T-helper 1 cell (primary cell): ENCODE measurements at places on chromosomes 7 and 10.

- DNase-seq, result no peak
Measured at GRCh38 chr10:110617425-110618229, 26.5 kb upstream of the RBM20 start.

GRCh38 chr7:94421681-94422080, 27.0 kb downstream of the COL1A2 start:
- no peak for DNase-seq

DNA sequence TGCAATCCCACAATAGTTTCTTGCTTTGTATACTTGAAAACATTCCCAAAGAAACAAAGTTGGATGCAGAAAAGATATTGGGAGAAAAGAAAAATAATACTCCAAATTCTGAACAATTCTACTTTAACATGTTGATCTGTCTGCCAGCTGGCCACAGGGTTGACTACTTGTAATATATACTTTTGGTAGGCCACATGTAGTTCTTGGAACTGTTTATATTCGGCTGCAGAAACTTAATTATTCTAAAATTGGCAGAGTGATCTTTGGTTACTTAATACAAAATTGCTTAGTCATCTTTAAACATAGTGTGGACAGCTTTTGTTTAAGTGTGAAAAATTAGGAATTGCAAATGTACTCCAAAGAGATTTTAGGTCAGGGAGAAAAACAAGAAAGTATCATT, 76.0 kb downstream of the CALD1 start:
- DNase-seq, result no peak

GRCh38 chr10:13827076-13827797, 240.5 kb downstream of the PRPF18 start:
- no peak for DNase-seq

GRCh38 chr7:77858278-77858677, 59.7 kb downstream of the PHTF2 start:
- no peak for DNase-seq

- DNase-seq, result no peak
Measured at GRCh38 chr7:137096607-137097006, 228.2 kb downstream of the CHRM2 start.

- no peak for DNase-seq
Measured at GRCh38 chr10:113169853-113170460, 219.9 kb downstream of the TCF7L2 start.

- no peak for DNase-seq
Measured at GRCh38 chr10:58608351-58608750, 95.7 kb downstream of the BICC1 start.

- no peak for DNase-seq
Measured at GRCh38 chr7:16463949-16464715, 1.4 kb downstream of the SOSTDC1 start.

DNA sequence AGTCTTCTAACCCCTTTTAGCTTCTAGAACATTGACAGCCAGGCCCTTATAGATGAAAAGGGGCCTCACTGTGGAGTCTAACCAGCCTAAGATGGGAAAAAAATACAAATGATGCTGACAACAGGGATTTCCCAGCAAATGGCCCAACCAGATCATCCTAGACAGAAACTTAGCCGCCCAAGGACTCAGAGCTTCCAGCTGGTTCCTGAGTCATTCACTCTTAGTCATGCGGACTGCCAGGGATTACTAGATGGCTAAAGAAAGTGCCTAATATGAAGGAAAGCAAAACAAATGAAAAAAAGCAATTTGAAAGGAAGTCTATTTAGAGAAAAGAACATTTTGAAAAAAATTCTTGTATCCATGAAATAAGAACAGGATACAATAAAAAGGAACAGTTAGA, 23.7 kb downstream of the TSPAN14 start:
- no peak for DNase-seq

GRCh38 chr10:92074126-92074887, 150.7 kb downstream of the BTAF1 start:
- no peak for DNase-seq

GRCh38 chr10:58795560-58795959, 282.9 kb downstream of the BICC1 start:
- no peak for DNase-seq

DNA sequence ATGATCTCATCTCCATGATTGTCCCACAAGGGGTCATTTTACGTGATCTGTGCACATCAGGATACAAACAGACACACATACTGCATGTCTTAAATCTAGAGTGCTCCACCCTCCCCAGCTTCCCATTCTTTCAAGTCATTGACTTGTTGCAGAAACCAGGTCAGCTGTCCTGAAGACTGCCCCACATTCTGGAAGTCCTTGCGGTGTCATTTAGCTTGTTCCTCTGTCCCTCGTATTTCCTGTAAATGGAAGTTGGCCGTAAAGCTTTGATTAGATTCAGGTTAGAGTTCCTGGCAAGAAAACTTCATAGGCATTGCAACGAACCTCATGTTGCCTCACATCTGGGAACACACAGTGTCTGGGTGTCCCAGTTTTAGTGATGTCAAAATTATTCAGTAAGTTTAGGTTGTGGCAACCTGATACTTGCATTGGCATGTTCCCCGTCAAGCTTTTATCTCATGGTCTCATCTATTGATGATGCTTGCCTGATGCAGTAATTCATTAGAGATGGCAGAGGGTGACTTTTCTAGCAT, 417.4 kb upstream of the GALNT17 start:
- DNase-seq, result no peak

DNA sequence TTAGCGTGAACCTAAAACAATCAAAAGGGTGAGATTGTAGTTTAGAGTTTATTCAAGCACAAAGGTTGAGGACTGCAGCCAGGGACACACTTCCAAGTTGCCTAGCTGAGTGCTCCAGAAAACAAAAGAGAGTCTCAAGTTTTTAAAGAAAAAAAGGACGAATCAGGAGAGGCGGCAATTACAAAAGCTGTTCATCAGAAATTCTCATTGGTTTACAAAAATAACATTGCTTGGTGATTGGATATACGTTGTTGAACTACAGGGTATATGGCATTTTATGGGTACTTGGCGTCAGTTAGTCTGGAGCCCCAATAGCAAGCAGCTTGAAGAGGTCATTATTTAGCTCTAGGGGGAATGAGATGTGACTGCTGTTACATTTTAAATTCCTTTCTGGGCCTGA, 11.5 kb downstream of the ZNF438 start:
- no peak for DNase-seq

DNA sequence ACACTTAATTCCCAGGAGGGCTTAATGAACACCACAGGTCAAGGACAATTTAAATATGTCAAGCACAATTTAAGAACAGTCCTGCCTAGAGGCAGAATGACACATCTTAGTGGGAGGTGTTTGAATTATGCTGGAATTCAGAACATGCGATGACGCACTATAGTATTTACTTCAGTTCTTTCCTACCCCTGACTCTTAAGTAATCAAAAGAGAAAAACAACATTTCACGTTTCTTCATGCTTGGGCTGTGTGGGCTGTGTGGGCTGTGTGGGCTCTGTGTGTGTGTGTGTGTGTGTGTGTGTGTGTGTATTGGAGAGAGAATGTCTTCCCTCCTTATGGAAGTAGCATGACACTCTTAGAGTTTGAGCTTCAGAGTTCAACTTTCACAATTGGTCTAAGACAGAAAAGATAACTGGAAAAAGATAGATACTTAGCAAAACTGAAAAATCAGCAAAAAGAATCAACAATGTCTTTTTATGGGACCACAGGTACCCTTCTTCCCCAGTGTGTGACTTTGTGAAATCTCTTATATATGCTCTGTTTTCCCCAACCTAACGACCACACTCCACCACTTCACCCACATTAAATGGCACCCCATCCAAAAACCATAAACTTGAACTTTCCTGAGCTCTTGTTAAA, 33.7 kb upstream of the CABCOCO1 start:
- DNase-seq, result no peak

DNA sequence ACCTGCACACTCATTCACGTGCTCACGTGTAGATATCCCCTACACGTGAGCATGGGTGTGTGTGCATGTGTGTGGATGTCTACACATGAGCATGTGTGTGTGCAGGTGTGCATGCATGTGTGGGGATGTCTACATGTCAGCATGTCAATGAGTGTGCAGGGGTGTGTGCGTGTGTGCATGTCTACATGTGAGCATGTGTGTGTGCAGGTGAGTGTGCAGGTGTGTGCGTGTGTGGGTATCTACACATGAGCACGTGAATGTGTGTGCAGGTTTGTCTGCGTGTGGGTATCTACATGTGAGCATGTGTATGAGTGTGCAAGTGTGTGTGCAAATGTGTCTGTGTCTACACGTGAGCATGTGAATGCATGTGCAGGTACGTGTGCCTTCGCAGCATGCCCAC, 274.8 kb downstream of the PTPRN2 start:
- no peak for DNase-seq

- DNase-seq, result no peak
Measured at GRCh38 chr10:128081720-128082119, 44.5 kb downstream of the MKI67 start.

DNA sequence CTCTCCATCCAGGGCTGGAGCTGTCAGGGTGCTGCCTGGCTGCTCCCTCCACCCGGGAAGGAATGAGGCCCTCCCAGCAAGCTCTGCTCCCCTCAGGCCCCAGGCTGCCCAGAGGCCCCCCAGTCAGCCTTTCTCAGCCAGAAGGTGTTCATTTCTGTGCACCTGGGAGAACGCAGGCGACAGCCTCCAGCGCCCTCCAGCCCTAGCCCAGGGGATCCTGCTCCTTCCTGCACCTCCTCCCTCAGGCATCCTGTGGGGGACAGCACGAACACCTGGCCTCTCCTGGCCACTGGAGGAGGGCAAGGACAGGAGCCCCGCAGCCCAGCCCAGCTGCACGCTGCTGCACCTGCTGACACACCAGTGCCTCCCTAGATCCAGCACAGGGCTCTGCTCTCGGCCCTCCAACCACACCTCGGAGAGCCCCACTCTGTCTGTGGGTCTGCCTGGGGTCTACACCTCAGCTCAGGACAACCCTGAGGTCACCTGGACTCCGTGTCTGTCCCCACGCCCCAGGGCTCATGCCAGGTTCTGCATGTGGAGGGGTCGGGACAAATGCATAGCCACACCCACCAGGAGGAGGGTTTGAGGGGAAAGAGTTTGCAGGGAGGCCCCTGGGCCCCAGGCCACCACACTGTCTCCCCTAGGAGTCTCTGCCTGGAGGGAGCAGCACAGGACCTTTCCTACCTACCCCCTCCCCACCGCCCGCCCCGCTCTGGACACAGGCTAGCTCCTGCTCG, 7.4 kb upstream of the PWWP2B start:
- no peak for DNase-seq

DNA sequence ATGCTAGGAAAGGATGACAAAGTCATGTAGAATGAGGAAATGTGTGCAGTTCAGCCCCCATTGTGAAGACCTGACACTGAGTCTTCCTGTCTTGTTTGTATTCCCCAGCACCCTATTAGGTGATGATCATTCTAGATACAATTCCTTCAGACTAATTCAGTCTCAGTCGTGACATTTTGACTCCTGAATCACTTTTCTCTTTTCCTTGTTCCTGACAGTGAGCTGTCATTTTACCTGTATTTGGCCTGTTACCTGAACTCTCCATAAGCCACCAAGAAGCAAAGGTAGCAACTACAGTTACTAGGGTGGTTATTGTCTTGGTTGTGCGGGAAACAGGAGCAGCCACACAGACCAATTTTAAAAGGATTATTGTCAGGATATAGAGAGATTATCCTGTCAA, 111.4 kb upstream of the TAC1 start:
- DNase-seq, result no peak

DNA sequence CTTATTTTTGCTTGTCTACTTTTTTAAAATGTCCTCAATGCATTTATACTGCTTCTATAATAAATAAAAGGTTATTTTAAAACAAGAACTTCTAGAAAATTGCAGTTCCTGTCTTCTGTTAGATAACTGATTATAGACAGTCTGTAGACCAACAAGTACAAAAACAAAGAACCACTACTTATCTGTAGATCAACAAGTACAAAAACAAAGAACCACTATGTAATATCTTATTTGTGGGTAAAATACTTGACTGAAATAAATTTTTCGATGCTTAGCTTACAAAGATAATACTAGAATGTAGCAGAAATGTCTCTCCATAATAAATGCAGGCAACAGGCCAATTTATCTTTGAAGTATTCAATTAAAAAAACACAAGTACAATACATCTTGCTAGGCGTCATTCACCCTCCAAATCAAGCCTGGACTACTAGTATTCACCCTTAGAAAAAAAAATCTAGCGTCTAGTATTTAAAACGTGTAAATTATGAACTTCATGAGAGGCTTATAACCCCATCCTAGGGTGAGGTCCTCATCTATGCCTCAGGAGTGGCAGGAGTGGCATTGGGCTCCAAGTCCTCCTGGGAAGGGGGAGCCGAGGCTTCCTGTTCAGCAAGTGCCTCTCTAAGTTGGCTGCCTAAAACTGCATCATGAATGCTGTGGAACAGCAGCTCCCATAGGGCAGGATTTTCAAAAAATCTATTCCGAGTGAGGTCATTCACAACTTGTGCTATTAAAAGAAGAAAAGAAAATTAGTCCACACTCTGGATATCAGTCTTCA, 26.6 kb downstream of the PSMC2 start:
- DNase-seq, result no peak

DNA sequence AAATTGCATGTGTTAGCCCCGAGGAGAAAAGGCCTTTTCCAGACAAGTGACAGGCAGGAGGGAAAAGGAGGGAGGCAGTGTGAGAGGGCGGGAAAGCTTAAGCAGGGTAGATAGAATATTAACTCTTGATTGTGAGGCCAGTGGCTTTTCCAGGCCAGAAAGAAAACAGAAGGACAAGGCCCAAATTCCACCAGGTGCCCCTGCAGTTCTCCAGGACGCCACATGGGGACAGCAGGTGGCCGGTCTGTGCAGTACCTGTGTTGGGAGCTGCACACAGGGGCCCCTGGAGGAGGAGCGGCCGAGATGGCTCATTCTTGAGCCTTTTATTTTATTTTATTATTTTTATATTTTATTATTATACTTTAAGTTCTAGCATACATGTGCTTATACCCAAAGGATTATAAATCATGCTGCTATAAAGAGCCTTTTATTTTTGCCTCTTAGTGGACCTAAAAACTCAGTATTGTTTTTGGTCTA, 141.3 kb upstream of the KLF14 start:
- no peak for DNase-seq

DNA sequence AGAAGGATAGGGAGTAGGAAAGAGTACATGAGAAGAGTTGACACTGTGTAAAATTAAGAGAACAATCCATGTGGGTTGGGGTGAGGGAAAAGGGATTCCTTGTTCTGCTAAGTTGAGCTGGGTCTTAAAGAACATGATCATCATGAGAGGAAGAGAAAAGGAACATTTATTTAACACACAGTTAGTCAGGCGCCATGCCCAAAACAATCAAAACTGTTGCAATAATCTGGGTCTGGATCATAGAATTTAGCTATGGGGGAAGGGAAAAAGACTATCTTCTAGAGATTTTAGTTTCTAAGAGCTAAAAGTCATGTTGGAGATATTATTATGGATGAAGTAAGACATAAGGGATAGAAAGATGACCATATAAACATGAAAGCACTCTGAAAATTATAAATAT, 178.9 kb downstream of the SEM1 start:
- no peak for DNase-seq
